ENCODE measurements at places on chromosomes 12 and 14.

- DNase-seq, result no peak
Observed at GRCh38 chr14:50225067-50225973, 6.1 kb downstream of the SOS2 start.

DNA sequence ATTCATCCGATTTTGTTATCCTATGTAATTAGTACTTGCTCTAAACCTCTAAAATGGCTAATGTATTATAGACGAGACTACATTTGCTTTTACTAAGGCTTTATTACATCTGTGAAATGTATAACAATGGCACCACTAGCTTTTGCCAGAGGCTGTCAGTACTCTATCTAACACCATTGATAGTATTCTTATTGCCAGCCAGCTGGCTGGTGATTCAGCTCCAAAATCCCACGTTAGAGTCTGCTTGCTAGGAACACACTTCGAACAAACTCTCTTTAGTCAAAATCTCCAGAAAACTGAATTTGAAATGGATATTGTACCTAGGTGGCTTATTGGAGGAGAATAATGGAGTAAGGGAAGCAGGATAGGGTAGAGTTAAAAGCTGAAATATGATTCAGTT is 839.2 kb downstream of the SLC6A15 start:
- no peak for DNase-seq

DNA sequence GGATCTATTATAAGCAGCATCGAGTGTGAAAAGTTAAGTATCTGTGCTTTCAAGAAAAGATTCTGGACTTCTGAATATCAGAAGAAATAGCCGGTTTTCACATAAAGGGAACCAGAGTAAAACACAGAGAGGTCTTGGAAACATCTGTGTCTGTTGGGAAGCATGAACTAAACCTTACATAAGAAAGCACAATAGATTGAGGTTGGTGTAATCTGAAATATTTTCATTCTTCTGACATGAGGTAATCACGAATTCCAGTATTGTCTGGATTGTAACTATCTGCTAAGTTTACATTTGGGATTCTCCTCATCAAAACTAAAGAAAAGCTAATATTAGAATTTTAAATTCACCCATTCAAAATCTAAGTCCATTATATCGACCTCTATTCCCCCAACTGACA is 161.3 kb downstream of the CPNE8 start:
- DNase-seq, result no peak

- no peak for DNase-seq
Observed at GRCh38 chr14:98847521-98848468, 424.2 kb downstream of the BCL11B start.

- DNase-seq, result no peak
Observed at GRCh38 chr12:88579601-88580050, 645 bp downstream of the KITLG start.

DNA sequence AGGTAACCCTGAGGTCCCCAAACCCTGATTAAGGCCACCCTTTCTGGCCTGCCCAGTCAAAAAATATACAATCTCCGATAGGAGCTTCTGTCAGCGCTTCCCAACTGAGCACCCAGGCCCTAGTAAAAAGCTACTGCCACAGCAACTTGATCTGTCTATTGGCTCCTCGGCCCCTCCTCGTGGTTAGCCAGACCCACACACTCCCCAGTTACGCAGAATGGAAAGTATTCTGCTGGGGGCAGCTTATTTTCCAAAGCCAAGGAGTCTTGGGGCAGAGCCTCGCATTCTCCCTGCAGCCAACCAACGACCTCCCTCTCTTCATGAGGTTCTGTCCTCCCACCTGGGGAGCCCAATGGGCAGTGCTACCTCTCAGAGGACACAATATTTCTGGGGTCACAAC is 32.1 kb downstream of the FMNL3 start:
- no peak for DNase-seq

GRCh38 chr12:113077859-113078255 is 21.3 kb downstream of the DTX1 start:
- no peak for DNase-seq

DNA sequence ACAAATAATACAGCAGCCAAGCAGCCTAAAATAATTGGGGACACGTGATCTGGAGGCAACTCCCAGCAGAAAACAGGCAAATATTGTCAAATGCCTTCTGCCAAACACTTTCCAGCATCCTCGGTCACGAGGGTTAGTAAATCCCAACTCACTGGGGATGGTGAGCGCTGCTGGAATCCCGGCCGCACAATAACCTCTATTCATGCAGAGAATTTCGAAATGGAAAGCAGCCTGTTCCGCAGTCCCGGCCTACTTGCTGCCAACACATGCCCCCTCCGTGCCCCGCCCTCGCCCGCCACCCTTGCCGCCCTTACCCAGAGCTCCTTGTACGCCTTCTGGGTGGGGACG is 62.2 kb downstream of the RFX4 start:
- DNase-seq, result no peak

DNA sequence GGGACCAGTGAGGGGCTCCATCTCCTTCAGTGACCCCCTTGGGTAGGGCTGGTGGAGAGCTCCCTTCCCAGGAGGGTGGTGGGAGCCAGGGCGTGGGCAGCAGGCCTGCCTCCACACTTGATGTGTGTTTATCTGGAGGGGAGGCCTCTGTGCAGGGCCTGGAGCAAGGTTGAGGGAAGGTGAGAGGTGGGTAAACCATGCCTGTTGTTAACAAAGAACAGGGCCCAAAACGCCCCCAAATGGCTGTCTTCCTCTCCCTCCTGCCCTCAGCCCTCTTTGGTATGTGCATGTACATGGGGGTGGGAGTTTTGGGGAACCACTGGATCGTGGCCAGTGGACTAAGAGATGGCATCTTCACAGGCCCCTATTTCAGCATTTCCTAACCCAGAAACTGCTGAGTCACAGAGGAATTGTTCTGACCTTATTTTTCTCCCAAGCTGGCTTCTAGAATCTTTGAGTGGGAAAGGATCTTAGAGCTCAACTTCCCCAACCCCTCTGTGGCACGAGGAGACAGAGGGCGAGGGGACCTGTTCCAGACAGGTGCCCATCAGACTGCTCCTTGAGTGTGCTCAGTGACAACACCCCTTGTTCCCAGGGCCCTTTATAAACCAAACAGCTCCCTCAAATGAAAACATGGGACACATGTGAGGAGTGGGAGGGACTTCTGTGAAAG is 3.6 kb downstream of the SLC48A1 start:
- no peak for DNase-seq

- DNase-seq, result no peak
Observed at GRCh38 chr14:103496776-103497175, 25.9 kb downstream of the CKB start.

- DNase-seq, result no peak
Observed at GRCh38 chr12:75722714-75723200, 211.3 kb upstream of the KRR1 start.

- no peak for DNase-seq
Observed at GRCh38 chr12:116406529-116406928, 129.0 kb upstream of the MED13L start.

DNA sequence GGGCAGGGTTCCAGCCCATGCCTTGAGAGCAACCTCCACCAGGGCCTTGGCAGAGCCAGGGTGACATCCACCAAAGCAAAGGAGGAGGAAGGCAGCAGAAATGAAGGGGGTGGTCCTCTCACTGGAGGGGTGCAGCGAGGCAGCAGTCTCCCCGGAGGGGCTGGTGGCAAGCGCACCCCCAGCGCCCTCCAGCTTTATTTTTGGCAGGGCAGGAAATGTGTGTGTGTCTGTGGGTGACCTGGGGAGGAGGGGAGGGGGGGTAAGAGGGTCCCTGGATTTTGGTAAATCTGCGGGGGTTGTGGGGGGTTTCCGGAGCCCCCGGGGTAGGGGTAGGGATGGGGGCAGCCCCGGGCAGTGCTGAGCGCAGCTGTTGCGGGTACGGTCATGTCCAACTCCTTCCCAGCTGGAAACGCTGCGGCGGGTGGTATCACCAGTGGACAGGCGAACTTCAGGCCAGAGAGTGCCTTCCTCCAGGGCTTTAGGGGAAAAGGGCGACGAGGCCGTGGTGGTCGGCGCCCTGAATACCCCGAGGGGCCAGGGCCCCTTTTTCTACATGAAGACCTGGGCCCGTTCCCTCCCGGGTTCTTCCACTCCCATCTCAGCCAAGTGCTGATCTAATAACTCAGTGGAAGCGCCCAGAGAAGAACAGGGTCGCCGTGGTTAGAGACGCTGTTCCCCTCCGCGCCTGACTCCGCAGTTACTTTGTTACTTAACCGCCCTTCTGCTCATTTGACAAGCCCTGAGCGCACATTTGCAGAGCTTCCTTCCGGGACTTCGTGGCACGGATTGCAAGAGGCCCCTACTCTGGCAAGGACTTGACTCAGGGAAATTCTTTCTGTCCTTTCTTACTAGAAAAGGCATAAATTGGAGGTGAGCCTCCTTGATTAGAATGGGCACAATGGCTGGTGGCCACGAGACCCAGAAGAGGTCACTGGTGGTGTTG is 55.2 kb downstream of the FOS start:
- DNase-seq, result no peak

- DNase-seq, result no peak
Observed at GRCh38 chr14:90513161-90514014, 116.6 kb downstream of the CALM1 start.

- DNase-seq, result no peak
Observed at GRCh38 chr14:99004112-99004511, 267.9 kb downstream of the BCL11B start.

- no peak for DNase-seq
Observed at GRCh38 chr12:5965950-5966383, 20.9 kb upstream of the ANO2 start.

GRCh38 chr12:125038976-125039625 is 26.1 kb upstream of the AACS start:
- DNase-seq, result no peak

DNA sequence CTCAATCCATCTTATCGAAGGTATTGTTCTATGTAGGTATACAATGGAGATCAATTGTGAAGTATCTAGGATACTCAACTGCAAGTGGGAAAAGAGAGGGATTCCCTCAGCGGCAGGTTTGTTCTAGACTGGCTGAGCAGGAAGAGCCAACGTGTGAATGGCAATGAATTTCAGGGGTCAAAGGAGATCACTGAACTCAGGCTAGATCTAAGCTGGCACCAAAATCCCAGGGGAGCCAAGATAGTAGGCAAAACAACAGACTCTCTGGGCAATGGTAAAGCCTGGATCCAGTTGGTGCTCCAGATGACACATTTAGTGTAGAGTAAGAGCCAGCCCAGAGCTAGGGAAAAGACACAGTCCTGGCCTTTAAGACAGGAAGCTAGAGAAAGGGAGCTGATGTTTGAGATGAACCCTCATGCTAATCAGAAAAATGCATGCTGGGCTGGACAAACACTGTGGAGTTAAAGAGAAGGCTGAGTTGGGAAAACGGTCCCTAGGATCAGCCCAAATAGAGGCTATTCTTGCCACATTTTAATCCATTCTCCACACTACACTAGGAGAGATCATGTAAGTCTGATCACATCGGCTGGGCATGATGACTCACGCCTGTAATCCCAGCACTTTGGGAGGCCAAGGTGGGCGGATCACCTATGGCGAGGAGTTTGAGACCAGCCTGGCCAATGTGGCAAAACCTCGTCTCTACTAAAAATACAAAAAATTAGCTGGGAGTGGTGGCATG is 45.6 kb downstream of the EFCAB11 start:
- DNase-seq, result no peak

DNA sequence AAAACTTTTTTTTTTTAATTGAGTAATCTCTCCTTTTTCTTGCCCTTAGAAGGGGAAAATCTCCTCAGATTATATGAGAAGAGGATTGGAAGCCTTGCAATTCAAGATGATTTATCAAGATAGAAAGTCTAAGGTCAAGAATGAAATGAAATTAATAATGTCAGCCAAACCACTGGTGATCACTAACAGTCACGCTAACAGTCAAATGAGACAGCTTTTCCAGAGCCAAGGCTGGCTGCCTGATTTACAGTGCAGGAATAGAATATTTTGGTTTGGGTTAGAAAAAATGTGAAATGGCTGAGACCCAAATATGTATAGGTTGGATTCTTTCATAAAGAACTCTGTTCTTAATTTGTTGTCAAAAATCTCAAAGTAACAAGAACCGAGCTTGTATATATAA is 204.3 kb downstream of the PPM1H start:
- DNase-seq, result no peak

GRCh38 chr14:100905166-100905565 is 1.6 kb upstream of the RTL1 start:
- DNase-seq, result no peak
